ENCODE measurements at places on chromosomes 2 and 18.

- no peak for DNase-seq
These were observed 52.2 kb downstream of the CDK15 start for GRCh38 chr2:201858281-201859184.

DNA sequence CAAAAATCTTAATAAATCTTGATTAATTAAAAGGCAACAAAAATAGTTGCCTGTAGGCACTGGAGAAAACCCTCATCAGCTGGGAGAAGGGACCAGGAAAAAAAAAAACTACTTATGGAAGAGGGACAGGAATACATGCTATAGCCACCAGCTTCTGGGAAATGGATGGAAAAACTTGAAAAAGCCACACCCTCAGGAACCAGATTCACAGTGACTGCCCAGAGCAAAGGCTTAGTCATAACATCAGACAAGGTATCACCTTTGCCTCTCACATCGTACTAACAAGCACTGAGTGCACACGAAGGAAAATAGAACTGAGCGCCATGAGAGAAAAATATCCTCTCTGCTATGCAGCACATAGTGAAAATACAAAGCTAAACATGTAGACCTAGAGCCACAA, 116.9 kb upstream of the GYPC start:
- DNase-seq = no peak

- no peak for DNase-seq
These were observed 25.9 kb downstream of the MYO7B start for GRCh38 chr2:127561371-127561770.

GRCh38 chr2:186349508-186349907, 136.6 kb upstream of the ZC3H15 start:
- DNase-seq = no peak

- peak; percentile 27 for DNase-seq
These were observed 3.4 kb downstream of the SERPINB2 start for GRCh38 chr18:63890950-63891304.

- no peak for DNase-seq
These were observed at the start of gene TMEM163 for GRCh38 chr2:134718817-134719814. TSS of gene TMEM163 (minus strand) at chr2:134719000.

DNA sequence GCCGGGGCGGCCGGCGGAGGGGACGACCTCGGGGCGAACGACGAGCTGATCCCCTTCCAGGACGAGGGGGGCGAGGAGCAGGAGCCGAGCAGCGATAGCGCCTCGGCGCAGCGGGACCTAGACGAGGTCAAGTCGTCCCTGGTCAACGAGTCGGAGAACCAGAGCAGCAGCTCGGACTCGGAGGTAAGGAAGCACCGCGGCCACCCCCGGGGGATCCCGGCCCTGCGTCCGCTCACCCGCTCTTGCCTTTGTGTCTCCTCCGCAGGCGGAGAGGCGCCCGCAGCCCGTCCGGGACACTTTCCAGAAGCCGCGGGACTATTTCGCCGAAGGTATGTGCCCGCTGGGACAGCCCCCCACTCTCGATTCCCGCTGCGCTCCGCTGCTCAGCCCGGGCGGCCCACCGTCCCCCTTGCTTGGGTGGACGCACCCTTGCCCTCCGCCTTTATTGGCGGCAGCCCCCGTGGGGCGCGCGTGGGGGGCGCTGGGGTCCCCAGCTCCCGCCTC, 611 bp downstream of the TCF7L1 start:
- peak; percentile 81 for DNase-seq

- DNase-seq = no peak
These were observed 318.1 kb upstream of the EPAS1 start for GRCh38 chr2:45979065-45979464.

DNA sequence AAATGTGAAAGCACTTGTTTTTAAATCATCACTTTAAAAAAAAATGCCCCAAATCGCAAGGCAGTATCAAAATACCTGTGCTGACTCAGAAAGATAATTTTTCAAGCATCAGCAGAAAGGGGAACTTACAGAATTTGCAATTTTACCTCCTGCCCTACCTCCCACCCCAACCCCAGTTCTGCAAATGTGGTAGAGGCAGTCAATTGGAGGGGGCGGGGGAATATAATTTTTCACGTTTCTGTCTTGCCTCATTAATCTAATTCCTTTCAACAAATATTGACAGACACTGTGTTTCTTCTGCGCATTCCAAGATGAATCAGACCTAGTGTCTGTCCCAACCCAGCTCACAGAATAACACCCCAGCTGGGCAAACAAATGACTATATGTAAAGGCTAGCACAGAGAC, 76.8 kb downstream of the ALPK2 start:
- DNase-seq = no peak

Data from SK-N-SH (cell line).